ENCODE measurements at places on chromosomes 7 and 10. TPM values are rescaled to one million over a fixed set of nuclear protein-coding genes. Genes with fewer than 3 reads are reported as not detected.

Gene RBP4
- total RNA-seq = 2.1 TPM

- peak; percentile 66 for DNase-seq
Observed at GRCh38 chr10:132880128-132880981, 62.0 kb downstream of the CFAP46 start.

- DNase-seq = no peak
Observed at GRCh38 chr7:102396710-102397019, 502 bp downstream of the PRKRIP1 start.

GRCh38 chr10:118808601-118809356 lies 54.0 kb upstream of the CACUL1 start:
- peak; percentile 62 for DNase-seq

DNA sequence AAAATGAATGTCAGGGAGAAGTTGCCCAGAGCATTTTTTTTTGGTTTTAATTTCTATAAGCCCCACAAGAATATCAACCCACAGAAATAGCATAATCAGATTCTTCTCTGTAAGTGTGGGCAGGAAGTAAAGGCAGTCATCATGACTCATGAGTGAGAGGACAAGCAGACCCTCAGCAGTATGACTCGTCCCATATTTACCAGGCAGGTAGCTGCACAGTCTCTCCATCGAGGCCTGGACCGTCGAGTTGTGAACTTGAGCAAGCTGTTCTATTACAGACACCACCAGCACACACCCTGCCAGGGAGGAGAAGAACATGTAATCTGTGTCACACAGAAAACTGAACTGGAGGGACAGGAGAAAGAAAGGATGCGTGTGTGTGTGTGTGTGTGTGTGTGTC lies 37.8 kb downstream of the AOAH start:
- DNase-seq = no peak

DNA sequence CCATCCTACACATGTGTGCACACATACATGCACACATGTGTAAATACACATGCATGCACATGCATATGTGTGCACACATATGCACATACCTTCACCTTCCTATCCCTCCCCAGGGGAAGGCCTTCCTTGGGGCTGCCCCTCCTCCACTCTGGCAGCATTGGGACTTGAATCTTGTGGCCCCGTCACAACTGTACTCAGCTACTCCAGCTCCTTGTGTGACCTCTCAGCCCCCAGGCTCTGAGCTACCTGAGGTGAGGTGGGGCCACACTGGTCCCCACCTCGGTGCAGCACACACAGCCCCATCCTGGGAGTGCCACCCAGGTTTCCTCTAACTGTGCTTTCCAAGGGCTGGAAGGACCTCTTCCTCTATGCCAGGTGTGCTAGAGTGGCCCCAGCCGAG lies 116.0 kb downstream of the LHPP start:
- no peak for DNase-seq

- DNase-seq = no peak
Observed at GRCh38 chr7:156014808-156015207, 202.5 kb upstream of the SHH start.

Measured in cardiac septum (tissue), 1 donor.